Stimulated activated CD4-positive, alpha-beta T cell treated with anti-CD3 and anti-CD28 coated beads, Interleukin-15, amount 100 ng/mL, for 1 hour (primary cell): ENCODE measurements at places on chromosomes 13 and 19.

DNA sequence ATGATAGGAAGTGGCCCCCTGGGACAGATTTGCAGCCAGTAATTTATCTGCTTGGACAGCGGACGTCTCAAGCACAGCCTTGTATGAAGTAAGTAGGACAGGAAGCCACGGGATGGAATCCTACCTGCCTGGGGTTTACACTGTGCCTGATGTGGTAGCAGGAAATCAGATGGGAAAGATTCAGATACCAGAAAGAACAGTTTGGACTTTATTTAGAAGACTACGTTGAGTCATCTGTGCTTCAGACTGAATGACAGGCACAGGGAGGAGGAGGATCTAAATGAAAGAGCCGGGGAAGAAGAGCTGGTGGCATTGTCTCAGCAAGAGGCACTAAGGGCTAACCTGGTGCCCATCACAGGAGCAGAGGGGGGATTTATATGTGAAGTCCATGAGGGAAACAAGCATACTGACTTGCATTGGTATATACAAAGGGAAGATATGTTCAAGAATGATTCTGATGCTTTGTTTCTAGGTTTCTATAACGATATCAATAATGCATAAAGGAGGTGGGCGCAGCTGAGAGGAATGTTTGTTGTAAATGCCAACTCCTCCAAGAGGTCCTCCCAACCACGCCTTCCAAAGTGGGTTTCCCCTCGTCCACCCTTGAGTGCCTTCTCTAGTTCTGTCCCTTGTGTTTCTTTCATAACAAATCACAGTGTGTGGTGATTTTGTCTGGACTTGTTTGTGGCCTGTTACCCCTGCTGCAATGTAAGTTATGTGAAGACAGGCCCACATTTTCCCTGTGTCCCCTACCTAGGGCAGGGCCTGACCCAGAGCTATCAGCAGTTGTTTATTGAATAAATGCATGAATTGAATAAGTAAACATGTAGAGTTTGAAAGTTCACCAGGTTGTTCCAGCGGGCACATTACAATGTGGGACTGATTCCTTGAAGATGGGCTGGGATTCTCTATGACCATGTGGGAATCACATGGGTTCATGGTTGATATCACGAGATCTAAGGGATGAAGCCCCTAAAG, 328.4 kb downstream of the SLC7A1 start:
- no peak for DNase-seq

GRCh38 chr13:40440990-40441820, 225.2 kb downstream of the FOXO1 start:
- DNase-seq, result no peak

DNA sequence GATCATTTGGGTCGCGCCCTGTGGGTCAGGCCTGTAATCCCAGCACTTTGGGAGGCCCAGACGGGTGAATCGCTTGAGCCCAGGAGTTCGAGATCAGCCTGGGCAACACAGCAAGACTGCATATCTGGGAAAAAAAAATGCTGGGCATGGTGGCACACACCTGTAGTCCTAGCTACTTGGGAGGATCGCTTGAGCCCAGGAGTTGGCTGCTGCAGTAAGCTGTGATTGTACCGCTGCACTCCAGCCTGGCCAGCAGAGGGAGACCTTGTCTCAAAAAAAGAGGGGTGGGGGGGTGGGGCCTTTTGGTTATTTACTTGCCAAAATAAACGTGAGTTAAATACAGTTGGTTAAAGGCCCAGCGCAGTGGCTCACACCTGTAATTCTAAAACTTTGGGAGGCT, 9.8 kb upstream of the ZNF544 start:
- DNase-seq, result no peak

- DNase-seq, result no peak
Measured at GRCh38 chr13:67827992-67828391, 597.9 kb upstream of the PCDH9 start.

DNA sequence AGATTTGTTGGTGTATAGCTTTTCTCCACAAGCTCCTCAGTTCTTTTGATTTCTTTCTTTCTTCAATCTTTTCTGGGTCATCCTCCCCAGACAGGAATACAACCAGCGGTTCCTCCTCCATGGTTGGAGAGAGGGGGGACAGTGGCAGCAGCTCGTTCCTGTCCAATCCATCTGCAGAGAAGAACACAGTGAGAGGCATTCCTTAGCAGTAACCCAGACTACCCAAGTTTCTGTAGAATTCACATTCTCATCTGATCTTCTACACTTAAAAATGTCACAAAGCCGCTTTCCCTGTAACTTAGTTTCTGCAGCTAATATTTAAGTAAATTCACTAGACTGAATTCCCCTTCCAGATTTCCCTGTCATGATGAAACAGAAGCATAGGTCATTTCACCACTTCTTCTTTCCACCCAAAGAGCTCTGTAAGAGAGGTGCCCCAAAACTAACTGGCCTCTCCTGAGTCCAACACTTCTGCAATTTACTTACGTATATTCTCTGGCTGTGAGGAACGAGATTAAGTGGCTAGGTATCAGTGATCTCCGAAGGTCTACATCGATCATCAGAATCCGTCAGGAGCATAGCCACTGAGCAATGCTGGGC, 171.9 kb downstream of the TBC1D4 start:
- DNase-seq, result no peak

DNA sequence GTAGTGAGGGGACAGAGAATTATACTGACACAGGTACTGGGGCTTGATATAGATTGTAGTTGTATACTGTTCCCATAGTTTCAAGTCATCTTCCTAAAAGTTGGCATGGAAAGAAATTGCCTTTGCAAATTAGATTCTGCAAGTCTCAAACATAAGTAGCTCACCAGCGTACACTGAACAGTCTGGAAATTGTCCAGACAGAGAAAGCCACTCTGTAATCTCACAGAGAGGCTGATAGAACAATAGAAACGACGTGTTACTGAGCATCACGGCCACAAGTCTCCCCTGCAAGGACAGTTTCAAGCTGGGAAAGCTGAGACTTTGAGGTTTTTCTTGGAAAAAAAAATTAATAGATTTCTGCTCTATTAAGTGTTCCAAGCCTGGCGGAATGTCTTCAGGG, 228.6 kb downstream of the DNAJC15 start:
- DNase-seq, result no peak

- no peak for DNase-seq
Measured at GRCh38 chr13:28953714-28954418, 133.7 kb downstream of the MTUS2 start.

DNA sequence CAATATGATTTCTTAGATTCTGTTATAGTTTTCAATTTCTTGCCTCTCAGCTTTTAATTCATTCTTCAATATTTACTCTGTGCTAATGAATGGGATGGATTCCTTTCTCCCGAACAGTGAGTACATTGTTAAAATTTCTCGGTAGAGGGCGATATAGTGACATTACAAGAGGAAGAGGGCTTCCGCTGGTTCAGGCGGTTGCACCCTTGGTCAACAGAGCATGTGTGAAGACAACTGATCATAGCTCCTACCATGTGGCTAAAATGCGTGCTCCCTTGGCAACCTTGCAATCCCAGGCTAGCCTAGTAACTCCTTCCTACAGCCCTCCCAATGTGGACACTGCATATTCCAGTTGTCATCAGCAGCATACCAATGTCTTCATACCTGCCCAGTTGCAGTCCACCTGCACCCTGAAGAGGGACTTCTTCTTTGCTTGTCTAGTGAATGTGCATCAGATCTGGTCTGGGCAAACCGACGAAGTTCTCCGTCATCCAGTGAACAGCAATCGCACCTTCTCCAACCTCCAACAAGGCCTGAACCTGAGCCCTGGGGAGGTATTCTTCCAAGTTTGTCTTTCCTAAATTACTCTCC, 653.0 kb upstream of the GPC6 start:
- DNase-seq, result no peak

DNA sequence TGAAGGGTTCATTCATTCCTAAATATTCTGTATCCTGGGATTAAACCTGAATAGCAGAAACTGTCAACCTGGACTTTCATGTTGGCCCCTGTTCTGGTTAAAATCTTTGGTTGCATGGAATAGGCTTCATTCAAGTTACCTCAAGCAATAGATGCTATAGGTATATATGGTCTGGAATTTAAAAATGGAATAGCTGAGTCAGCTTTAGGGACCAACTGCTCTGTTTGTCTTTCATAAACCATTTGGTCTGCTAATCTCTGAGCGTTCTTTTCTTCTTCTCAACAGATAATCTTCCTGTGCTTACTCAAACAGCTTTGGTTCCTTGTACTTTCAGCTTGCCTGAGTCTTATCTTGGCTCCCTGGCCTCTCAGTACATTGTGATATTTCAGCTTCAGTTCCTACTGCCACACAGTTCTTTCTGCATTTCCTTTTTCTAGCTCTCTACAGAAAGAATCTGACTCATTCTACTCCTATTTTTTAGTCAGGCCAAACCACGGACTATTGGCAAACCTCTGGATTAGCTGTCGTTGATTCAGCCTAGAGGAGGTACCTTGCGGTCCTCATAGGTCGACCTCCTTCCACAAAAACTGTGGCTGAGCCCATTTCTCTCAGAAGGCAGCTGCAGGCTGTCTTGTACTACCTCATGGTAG, 35.9 kb upstream of the MAB21L1 start:
- no peak for DNase-seq

DNA sequence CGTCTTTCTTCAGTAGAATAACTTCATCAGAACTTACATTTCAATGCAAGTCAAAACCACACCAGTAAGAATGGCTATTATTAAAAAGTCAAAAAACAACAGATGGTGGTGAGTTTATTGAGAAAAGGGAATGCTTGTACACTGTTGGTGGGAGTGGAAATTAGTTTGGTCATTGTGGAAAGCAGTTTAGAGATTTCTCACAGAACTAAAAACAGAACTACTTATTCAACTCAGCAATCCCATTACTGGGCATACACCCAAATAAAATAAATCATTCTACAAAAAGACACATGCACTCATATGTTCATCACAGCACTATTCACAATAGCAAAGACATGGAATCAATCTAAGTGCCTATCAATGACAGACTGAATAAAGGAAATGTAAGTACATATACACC, 231.2 kb downstream of the NHLRC3 start:
- DNase-seq, result no peak

- DNase-seq, result no peak
Measured at GRCh38 chr19:51546650-51547396, 15.4 kb upstream of the SIGLEC6 start.

DNA sequence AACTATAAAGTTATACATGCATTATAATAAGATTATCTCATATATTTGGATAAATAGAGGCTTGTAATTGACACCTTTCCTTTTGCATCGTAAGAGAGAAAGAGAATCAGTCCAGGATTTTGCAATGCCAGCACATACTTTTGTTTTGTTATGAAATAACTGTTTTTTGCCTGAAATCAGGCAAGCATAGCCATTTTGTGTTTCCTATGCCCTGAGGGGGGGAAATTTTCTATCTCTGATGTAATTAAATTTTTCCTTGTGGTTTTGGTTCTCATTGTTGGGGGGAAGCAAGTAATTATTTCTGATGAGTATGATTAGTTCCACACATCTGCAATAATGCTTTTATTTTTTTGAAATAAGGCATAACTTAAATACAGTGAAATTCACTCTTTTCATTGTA, 229.4 kb downstream of the NDFIP2 start:
- no peak for DNase-seq

- no peak for DNase-seq
Measured at GRCh38 chr13:104898484-104898883, 1637.0 kb downstream of the EFNB2 start.

DNA sequence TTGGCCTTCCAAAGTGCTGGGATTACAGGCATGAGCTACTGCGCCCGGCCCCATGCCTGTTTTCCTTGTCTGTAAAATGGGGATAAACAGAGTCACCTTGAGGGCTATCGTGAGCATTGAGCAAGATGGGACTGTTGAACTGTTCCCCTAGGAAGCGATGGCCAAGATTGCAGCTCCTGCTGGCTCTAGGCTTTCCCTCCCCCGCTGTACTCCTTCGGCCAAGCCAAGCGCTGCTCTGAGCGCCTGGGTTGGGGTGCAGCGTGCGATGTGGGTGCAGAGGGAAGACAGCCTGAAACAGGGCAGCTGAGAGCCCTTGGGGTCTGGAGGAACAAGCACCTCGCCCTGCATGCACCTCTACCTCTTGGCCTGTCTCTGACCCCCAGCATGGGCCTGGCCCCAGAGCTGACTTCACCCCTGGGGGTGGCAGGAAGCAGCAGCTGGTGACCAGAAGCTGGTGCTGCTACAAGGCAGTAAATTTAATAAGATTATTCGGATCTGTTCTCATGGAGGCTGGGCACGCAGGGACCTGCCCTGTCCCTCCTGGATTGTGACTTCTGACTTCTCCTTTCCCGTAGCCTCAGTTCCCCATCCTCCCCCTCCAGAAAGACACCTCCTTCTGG, 5.3 kb downstream of the GNG8 start:
- DNase-seq, result no peak

- no peak for DNase-seq
Measured at GRCh38 chr19:1744822-1745563, 8.3 kb upstream of the ONECUT3 start.

- DNase-seq, result no peak
Measured at GRCh38 chr13:86051134-86052103, 252.2 kb upstream of the SLITRK6 start.

GRCh38 chr13:60260440-60260839, 96.7 kb upstream of the DIAPH3 start:
- DNase-seq, result no peak

DNA sequence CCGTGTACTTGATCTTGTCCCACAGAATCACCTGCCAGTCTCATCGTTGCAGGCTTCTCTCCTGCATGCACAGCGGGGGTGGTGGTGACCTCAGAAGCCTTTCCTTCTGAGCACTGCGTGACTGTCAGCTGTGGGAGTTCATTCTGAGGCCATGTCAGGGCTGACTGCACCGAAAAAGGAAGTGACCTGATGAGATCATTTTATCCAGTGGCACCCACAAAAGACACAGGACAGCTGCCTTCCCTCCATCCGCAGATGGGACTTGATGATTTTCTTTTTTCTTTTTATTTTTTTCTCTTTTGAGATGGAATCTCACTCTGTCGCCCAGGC, 89.7 kb downstream of the RAB20 start:
- DNase-seq, result no peak

GRCh38 chr19:30420881-30421280, 48.7 kb downstream of the ZNF536 start:
- DNase-seq, result no peak

DNA sequence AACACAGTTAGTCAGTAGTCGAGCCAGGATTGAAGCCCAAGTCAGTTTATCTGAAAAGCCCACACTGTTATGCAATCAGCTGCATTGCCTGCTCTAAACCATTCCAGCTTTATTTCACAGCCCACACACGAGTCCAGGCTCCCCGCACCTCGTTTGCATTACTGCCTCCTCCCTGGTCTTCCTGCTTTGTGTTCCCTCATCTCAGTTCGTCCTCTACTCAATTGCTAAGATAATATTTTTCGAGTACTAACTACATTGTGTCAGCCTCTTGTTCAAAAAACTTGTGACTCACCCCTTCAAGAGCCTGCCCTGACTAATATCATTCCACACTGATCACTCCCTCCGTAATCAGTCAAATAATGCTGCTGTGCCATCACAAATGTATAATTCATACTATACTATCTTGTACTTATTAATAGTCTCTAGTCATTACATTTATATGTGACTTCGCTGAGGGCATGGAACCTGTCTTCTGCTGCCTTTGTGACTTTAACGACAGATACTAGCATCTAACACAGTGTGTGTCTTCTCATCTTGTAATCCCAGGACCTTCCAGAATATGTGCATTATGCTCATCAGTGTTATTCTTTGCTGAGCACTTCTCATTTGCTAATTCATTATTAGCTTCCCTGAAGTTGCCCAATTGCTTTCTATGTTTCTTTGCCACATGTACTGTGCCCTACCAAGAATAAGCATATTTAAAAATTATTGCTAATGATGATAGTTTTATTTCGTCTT, 26.2 kb upstream of the WDFY2 start:
- DNase-seq, result no peak

- no peak for DNase-seq
Measured at GRCh38 chr13:86581706-86582105, 782.5 kb upstream of the SLITRK6 start.

GRCh38 chr13:113084943-113085540, 20.5 kb upstream of the F7 start:
- DNase-seq, result no peak

- no peak for DNase-seq
Measured at GRCh38 chr13:91544723-91545122, 146.3 kb downstream of the GPC5 start.
